ENCODE measurements at places on chromosomes 4 and X.

- DNase-seq = peak; percentile 3
Observed at GRCh38 chrX:136347706-136348105, 46.9 kb downstream of the ADGRG4 start.

DNA sequence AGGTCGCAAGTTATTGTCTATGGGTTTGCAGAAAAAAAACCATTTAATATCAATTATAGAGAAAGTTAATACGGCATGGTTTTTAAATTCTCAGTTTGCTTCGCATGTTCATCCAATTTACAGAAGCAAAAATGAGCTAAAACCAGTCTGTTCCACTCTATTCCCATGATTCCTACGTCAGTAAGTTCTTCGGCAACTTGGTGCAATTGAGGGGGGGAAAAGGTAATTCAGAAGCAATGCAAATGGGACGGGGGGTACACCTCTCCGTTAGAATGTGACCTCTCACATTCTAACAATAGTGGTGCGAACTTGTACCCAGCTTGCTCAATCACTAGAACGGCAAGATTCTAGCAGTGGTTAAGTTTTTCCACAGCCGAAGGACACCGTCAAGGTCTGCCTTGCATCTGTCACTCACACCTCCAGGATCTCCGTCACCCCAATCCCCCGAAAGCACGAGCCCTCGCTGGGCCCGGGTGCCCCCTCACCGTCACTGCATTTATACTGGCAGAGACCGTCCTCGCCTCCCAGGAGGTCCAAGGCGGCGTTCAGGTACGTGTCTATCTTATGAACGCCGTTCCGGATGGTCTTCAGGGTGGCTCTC lies 653 bp downstream of the PLA2G12A start:
- DNase-seq = no peak

DNA sequence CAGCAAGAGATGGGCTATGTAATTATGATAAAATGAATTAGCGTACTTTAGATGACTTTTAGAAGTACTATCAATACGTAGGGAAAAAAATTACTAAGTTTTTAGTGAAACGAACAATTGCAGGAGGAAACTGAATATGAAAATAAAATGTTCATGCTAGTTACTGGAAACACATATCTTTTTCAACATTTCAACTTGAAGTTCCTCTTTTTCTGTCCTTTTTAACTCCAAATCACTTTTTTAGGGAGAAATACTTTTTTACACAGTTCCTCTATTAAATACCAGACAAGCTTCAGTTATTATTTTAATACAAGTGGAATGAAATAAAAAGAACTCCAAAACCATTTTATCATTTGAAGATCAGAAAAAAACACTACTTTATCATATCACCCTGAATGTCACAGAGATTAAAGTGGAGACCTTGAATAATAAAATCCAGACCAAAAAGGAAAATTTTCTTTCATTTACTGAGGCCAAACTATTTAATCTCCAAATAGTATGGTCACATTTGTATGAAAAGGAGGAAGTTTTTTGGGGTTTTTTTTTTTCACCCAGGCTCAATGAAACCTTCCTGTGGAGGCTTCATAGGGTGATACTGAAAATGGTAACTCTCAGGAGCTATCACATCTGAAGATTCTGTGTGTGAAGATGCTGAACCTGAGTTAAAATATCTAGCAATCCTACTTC lies 306.2 kb downstream of the INPP4B start:
- DNase-seq = no peak

GRCh38 chrX:137695417-137695816 lies 129.5 kb downstream of the ZIC3 start:
- no peak for DNase-seq

GRCh38 chr4:87073199-87074120 lies 138.6 kb downstream of the AFF1 start:
- DNase-seq = no peak

DNA sequence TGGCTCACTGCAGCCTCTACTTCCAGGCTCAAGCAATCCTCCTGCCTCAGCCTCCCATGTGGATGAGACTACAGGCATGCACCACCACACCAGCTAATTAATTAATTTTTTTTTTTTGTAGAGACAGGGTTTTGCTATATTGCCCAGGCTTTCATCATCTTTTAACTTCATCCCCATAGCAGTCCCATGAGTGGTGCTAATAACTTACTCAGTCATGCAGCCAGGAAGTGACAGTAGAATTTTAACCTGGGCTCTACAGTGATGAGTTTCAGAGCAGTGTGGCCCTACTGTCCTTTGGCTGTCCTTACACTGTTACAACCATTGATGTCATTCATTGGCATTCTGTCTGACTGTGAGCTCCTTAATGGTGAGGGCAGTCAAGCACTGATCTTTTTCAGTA lies 3.9 kb upstream of the OCIAD2 start:
- no peak for DNase-seq

DNA sequence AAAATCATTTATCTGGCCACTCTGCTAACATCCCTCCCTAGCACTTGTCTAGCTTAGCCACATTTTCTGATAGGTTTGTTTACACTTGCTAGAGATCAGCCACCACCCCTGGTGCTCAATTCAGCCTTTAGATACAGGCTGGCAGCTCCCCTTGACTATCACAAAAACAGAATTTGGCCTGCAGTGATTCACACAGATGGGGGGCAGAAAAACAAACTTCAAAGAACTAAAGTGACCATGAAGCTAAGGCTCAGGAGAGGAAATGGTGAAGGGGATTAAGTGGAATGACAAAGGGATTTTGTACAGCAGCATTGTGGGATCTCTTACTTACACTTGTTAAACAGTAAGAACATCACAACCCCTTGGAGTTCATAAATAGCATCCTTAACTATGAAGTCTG lies 1718.0 kb upstream of the PCDH7 start:
- DNase-seq = no peak

DNA sequence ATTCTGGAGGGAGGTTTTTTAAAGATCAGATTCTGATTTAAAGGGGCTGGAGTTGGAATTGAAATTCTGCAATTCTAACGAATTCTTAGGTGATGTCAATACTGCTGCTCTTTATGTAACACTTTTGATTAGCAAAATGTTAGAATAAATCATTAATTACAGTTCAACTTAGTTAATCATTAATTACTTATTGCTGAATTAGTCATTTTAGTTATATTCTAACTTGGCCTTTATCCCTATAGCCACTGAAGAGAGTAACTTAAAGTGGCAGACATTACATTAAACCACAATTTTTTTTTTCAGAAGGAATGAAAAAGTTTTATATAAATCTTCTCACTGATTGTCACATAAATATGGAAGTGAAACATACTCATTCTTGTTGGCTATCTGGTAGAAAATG lies 206.6 kb upstream of the ITM2A start:
- no peak for DNase-seq

DNA sequence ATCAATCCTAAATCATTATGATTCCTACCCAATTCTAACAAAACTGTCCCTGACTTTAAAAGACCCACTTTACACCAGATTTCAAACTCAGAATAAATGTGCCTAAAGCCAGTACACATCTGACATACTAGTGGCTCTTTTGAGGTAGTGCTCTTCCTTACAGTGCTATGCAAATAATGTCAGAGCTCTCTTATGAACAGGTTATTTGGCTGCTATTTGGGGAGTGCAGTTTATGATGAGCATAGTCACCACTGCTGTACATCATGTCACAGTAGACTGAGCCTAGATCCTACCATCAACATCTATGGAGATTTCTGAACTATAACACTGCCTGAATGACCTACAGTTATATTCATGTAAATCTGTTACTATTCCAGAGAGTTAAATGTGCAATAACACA lies 50.4 kb upstream of the PAGE5 start:
- DNase-seq = no peak

- DNase-seq = no peak
Observed at GRCh38 chr4:144574000-144574399, 72.0 kb upstream of the HHIP start.

GRCh38 chr4:99201690-99202089 lies 17.4 kb downstream of the ADH6 start:
- DNase-seq = no peak

DNA sequence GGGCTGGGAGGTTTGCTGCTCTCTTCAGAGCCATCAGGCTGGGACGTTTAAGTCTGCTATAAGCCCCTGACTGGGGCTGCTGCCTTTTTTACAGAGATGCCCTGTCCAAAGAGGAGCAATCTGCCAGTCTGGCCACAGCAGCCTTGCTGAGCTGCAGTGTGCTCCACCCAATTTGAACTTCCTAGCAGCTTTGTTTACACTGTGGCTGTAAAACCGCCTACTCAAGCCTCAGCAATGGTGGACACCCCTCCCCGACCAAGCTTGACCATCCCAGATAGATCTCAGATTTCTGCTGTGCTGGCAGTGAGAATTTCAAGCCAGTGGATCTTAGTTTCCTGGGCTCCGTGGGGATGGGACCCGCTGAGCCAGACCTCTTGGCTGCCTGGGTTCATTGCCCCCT lies 40.7 kb downstream of the SPATA18 start:
- no peak for DNase-seq

GRCh38 chrX:153537080-153537479 lies 19.6 kb downstream of the ATP2B3 start:
- DNase-seq = no peak
